Effector memory CD4-positive, alpha-beta T cell (primary cell): ENCODE measurements at places on chromosomes 7 and 10.

- DNase-seq, result no peak
Observed at GRCh38 chr7:47741984-47742383, 160.1 kb upstream of the TNS3 start.

DNA sequence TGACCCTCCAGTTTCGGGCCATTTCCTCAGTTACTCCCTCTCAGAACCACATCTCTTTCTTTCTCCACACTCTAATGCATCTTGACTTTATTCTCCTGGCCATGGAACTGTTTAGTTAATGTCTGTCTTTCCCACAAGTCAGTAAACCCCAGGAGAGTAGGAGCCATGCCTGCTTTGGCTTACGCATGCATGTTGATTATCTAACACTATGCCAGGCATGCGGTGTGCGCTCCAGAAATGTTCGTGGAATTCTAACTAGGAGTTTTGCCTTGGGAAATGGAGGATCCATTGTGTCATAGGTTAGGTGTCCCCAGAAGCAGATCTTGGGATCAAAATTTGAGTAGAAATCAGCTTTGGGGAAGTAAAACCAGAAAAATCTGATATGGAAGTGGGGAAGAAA lies 308.9 kb downstream of the GRID1 start:
- no peak for DNase-seq

- DNase-seq, result no peak
Observed at GRCh38 chr7:158447506-158448171, 140.0 kb downstream of the PTPRN2 start.

- DNase-seq, result peak; percentile 25
Observed at GRCh38 chr10:31929261-31930022, 811 bp upstream of the ARHGAP12 start.

- no peak for DNase-seq
Observed at GRCh38 chr7:159094023-159094740, 50.5 kb downstream of the VIPR2 start.

- DNase-seq, result no peak
Observed at GRCh38 chr10:7788639-7789286, 786 bp downstream of the ATP5F1C start.

DNA sequence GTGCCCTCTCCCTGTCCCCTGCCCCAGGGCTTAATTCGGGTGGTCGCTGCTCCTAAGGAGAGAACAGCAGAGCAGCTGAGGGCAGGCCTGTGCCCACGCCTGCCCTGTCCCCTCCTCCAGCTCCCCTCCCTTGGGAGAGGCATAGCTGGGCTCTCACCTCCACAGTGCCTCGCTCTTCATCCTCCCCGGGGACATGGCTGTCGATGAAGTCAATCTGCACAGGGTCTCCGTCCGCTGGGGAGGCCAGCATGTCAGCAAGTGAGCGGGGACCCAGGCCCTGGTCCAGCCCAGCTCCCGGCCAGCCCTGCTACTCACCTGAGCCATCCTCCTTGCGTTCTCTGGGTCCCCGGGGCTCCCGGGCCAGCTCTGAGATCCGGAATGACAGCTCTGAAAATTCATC lies 3.8 kb upstream of the SAP25 start:
- no peak for DNase-seq

DNA sequence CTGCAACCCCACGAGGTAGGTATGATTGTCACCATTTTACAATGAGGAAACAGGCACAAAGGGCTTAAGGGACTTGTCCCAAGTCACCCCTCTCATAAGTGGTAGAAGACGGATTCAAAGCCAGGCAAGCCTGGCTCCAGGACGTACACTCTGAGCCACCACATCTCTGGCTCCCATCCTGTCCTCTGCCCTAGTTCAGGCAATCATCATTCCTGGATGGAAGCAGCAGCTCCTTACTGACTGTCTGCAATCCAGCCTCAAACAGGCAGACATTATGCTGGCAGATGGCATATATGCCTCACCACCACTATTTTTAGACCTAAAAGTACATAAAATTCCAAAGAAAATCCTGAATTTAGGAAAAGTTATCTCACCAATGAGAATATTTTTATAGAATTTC lies 100.7 kb downstream of the USP6NL start:
- no peak for DNase-seq

DNA sequence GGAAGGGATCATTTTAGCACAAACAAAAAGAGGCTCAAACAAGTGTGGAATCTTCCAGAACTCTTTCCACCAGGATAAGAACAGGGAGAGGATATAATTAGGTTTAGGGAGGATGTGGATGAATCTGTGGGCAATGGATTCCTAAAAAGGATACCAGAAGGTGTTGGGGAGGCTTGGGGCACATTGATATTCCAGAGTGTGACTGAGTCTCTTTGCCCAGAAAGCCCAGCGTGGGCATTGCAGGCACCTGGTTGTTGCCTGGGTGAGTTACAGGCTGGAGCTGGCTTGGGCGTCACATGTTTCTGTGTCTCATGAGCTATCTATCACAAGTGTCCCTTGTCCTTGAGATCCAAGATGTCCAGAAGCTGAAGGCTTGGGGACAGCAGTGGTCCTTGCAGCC lies 3.3 kb downstream of the COL26A1 start:
- DNase-seq, result no peak

DNA sequence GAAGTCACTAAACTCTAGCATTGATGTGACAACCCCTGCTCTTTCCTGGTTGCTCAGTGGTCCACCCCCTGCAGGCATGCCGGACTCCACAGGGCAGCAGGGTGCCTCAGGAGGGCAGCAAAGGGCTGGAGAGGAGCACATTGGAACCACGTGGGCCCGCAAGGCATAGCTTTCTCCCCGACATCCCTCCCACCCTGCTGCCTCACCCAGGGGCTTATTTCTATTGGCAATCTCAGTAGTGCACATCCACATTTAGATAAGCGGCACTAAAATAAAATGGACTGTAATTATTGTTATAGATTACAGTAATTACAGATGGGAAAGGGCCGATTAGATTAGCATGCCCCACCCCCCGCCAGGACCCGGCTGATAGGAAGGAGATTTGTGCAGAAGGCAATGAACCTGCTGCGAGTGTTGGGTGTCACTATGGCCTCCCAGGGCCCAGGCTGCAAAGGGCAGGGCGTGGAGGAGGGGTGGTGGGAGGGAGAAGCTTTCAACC lies 580.1 kb downstream of the GRID1 start:
- no peak for DNase-seq

- DNase-seq, result no peak
Observed at GRCh38 chr10:118950997-118951637, 78.4 kb upstream of the NANOS1 start.

- no peak for DNase-seq
Observed at GRCh38 chr7:110573862-110574528, 516.9 kb upstream of the LRRN3 start.

DNA sequence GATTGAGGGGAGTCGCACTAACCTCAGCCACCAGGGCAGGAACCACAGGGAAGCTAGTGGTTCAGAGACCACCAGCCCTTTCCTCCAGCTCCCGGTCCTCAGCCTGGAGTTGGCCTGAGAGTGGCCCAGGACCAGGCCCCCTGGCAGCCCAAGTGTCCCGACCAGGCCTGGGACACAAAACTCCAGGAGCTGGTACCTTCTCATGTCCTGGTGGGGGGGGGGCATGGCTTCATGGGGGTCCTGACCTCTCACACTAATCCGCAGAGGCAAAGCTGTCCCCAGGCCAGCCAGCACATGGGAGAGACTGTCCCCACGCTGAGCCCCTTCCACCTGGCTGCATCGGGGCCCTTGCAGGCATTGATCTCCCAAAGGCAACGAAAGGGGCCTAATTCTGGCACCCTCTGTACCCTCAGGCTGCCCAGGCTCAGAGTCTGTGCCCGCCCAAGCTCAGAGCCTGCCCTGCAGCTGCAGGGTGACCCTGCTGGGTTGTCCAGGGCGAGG lies 28.2 kb downstream of the GPRIN2 start:
- no peak for DNase-seq

DNA sequence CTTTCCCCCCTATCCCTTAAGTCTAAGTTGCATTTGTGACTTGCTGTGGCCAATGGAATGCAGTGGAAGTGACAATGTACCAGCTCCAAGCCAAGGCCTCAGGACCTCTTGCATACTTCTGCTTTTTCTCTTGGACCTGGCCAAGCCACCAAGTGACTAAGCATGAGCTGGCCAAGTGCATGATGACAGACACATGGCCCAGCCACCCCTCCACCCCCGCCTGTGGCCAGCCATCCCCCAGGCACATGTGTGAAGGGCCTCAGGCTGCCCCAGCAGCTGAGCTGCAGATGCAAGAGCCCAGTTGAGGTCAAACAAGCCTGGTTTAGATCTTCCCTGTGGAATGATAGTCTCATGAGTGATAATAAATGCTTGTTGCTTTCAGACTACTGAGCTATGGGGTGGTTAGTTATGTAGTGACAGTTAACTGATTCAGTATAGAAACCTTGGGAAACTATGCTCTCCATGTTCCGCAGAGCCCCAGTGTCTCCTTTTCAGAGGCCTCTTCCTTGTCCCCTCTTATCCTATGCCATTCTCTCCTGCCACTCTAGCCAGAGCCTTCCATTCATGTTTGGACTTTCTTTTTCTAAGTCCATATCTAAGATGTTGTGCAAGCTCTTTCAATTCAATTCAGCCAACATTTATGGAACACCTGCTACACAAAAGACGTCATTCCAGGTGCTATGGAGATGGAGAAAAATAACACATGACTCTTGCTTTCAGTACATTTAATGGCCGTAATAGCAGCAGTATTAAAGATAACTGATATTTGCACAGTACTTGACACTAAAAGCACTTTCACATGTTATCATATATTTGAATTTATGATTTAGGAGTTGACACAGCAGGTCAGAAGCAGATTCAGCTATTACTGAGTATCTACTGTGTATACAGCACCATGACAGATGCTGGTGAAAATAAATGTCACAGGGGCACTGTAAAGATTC lies 55.5 kb upstream of the LOXL4 start:
- no peak for DNase-seq

DNA sequence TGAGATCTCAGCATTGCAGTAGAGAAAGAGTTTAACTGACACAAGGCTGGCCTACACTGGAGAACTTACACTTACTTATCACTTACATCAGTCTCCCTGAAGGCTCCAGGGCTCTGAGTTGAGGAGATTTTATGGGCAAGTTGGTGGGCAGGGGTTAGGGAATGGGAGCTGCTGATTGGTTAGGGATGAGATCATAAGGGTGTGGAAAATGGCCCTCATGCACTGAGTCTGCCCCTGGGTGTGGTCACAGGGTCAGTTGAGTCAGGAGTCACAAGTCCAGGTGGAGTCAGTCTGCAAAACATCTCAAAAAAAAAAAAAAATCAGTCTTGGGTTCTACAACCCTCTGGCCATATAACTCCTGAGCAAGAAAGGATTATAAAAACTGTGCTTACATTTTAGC lies 60.5 kb downstream of the PPP1R17 start:
- no peak for DNase-seq

DNA sequence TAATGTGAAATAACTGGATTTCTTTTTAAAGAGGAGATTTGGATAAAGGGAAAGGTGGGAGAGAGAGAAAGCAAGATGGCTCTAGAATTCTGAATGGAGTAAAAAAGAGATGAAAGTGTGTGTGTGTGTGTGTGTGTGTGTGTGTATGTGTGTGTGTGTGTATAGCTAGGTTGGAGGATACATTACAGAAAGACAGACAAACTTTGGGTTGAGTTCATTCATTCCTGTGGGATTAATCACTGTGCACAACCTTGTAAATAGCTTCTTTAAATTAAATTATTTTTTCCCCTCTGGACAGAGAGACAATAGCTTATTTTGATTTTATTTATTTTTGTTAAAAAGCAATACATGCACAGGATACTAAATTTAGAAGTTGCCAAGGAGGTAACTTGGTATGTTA lies 7.5 kb downstream of the ASB4 start:
- DNase-seq, result no peak

DNA sequence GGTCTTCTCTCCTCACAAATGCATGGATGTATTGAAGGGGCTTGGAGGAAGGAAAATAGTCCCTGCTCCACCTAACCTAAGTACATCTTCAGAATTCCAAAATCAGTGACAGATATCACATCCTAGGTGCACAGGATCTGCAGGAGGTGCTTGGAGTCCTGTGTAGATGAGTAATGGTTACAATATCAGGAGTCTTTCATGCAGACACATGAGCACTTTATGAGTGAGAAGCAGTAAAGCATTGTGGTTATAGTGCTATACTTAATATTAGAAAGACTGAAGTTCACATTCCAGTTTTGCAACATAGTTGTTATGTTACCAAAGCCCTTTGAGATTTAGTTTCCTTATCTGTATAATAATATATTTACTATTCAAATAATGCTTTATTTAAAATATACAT lies 516.7 kb downstream of the NEBL start:
- no peak for DNase-seq

DNA sequence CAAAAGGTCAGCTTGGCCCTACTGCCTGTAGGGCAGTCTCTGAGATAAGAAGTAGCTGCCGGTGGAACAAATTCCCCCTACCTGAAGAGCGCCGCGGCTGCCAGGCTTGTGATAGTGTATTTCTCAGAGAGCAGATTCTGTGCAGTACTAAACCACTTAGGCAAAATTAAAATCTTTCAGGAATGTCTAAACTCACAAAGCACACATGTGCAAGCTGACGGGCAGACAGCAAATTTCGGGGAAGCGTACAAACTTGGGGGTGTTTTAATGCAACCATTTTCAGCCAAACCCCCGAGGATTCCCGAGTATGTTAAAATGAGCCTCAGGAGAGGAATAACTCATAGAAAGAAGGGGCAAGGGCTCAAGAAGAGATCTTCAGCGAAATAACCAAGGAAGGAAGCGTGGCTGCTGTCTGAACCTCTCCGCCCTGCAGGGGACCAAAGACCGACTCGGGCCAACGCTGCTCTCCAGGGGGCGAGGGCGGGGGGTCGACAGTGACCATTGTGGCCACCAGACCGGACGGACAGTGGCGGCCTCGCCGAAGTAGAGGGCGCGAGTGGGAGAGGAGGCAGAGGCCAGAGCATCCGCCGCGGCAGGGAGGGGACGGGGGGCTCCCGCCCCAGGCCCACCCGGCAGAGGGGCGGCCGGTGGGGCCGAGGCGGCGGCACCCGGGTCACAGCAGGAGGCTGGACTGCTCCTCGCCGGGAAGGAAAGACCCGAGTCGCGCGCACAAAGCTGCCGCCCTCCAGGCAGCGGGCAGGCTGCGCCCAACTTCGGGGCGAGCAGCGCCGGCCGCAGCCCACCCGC lies 819 bp downstream of the HYCC1 start:
- no peak for DNase-seq

- no peak for DNase-seq
Observed at GRCh38 chr7:2950578-2950977, 93.1 kb downstream of the CARD11 start.

GRCh38 chr7:100885440-100886141 lies 3.9 kb downstream of the UFSP1 start:
- DNase-seq, result no peak
